ENCODE measurements at places on chromosomes 5 and 9.
A peak's percentile ranks its signal among the peaks of the same experiment; 100 is the strongest.

DNA sequence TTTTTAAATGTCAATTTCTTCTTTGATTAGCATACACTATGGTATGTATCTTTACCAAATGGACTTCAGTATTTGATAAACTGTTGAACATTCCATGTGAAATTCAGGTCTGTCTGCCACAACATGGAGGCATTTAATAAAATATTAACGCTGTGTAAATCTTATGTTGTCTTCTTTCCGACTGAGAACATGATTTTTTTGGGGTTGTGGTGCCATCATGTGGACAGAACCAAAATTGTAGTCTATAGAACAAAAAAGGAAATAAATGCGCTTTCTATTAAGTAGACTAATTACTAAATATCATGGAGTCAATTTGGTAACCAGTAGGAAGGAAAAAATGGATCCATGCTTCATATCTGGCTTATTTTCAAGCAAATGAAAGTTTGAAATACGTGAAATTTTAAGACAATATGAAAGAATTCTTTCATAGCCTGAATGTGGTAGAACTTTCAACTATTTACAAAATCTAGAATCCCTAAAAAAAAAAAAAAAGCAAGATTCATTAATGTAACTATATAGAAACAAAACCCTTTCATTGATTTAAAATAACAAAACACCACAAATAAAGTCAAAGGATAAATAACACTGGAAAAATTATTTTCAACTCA is 2.8 kb upstream of the PLK2 start:
- DNase-seq: peak; percentile 27

DNA sequence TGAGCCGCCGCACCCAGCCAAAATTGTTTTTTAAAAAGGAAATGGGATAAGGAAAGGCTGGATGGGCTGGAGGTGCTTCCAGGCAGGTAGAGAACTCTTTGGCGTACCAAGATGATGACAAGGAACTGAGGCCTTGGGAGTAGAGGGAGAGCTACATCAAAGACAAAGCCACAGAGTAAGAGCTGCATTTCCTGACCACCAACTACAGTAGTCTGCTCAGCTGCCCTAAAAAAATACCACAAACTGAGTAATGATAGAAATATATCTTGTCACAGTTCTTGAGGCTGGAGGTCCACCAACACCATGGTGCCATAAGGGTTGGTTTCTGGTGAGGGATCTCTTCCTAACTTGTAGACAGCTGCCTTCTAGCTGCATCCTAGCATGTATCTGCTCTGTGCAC is 8.2 kb downstream of the OR1K1 start:
- no peak for DNase-seq

- DNase-seq: no peak
Observed at GRCh38 chr5:127906562-127907204, 176.9 kb upstream of the SLC12A2 start.

GRCh38 chr9:16912197-16912596 is 41.7 kb upstream of the BNC2 start:
- no peak for DNase-seq

GRCh38 chr5:154308443-154309370 is 118.2 kb downstream of the GALNT10 start:
- DNase-seq: no peak

DNA sequence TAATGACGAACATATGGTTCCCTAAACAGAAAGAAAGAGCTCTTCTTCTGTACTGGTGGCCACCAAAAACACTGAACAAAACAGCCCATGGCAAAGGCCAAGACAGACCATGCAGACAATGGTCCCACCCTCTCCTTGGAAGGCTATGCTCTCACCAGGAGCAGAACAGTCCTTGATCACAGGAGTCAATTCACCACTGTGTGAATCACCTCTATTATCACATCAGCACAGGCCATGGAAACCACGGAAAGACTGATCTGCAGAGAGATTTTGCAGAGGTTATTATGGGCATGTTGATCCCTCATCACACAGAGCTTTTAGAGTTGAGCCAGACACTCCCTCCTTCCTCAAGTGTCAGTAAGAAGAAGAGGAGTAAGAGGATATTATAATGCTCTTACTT is 134.0 kb upstream of the RASEF start:
- DNase-seq: no peak

DNA sequence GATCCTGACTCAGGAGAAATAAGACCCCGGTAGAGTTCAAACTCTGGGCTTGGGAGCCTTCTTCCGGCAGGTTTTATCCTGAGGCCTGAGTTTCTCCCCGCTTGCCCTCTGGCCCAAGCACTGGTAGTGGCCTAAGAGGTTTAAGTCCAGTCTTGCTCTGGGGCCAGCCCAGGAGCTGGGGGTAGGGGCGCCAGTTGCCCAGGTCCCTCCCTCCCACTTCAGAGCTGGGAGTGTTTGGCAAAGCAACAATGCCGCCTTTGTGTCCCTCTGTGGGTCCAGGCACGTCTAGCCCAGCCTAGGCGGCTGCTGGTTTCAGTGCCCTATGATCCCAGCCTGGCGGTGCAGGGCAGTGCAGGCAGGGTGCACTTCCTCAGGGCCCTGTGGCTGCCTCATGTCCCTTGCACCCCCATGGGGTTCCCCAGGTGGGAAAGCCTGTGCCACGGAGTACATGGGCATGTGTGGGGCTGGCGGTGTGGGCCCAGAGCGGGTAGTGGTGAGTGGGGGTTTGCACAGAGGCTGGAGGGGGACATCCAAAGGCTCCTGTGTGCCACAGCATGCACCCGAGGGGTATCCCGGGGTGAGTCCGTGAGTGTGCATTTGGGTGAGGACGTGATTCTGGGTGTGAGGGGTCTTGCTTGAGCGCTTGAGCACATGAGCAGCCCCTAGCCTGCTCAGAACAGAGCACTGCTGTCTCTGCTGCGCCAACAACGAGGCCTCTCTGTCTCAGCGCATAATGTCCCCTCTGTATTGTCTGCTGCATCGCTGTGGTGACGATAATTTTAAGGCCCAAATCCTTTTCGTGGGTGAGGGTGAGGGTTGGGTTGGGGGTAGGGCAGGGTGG is 61.7 kb upstream of the PSD2 start:
- no peak for DNase-seq

DNA sequence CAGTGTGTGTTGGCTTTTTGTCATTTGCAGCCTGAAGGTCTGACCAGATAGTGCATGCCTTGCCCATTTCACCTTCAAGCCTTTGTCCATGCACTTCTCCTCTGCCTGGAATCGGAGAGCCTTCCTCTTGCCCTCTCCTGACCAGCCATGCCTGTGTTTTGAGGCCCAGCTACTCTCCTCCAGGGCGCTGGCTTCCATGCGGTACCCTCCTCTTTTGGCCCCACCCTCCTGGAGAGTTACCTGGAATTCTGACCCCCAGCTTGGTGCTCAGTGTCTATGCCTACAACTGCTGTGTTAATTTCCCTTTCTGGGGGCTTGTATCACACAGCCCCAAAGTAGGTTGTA is 52.5 kb downstream of the CXXC5 start:
- no peak for DNase-seq

- DNase-seq: no peak
Observed at GRCh38 chr5:43358301-43358700, 45.1 kb upstream of the HMGCS1 start.

DNA sequence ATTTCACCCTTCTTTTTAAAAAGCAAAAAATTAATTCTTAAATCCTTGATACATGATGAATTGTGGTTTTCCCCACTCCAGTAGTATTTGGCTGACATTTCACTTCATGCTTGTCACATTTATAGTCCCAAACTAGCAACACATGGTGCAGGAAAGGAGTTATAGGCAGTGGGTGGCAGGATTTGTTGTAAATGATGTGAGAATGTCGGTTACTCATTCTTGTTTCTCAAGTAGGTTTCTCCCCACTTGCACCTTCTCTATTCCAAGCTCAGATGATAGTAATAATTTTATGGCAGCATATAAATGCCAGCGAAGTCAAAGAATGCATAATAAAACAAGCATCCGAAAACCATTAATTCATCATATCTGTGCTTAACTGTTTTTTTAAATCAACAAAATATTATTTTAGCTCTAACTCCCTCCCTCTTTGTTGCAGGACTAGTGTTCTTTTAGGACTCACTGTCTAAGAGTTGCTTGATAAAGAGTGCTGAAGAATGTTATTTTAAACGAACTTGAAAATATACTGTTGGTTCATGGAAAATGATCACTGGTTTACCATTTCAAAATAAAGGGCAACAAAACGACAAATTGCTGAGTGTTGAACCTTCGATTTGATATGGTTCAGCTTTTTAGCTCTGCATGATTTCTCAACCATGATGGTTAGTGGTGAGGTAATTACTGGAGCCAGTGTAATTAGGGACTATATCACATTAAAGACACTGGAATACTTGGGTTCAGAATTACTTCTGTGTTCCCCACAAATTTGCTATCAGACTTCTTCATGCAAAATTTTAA is 88.1 kb upstream of the ADAMTSL1 start:
- no peak for DNase-seq

DNA sequence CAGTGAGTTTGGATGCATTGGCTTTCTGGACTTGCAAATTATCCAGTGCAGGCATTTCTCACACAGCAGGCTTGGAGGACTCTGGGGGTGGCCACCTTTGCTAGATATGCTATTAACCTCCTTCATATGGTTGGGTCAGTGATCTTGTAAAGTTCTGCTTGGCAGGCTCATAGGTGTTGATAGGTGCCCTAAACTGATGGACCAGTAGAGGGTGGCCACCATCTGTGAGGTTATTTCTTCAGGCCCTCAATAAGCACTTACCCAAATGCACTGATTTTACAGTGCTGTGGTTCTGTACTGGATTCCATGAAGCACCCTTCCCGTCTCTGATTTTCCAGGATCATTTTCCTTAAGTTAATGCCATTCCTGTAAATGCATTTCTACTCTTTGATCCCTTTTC is 216.3 kb downstream of the COMMD10 start:
- DNase-seq: no peak

DNA sequence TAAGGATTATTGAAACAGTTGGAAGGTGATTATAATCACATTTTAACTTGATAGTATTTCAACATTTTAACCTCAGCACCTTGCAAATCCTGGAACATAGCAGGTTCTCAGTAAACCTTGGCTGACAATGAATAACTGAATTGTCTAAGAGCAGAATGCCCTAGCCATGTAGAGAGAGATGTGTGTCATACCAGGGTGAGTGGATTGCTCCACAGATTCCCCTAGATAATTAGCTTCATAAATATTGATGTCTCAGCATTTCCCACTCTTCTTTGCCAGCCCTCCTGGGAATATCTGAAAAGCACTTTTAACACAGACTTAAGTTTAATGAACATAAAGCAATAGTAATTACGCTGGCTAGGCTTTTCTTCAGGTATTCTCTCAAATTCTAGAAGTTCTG is 363.5 kb downstream of the MAN2A1 start:
- no peak for DNase-seq

DNA sequence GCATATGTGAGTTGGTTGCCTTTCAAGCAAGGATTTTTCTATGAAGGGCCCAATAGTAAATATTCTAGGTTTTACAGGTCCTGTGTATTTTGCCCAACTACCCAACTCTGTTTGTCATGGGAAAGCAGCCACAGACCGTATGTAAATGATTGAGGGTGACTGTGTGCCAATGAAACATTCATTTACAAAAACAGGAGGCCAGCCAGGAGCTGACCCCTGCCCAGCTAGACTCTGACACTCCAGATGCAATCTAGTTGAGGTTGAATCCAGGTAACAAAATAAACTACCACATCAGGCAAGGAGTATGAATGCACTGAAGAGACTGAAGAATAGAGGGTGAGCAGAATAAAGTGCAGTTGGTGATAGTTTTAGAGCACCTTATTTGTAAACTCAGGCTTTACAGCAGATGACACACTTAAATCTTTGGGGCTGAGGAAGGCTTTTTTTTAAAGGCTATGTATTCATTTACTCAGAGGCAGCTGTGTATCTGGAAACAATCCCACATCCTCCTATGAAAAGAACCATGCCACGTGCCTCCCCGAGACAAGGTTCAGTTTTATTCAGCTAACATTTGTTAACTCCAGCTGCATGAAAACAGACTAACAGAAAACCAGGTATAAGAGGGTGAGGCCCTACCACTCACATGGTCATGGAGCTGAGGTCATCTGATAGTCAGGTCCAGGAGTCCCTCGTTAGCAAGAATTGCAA is 60.7 kb downstream of the SLC1A1 start:
- no peak for DNase-seq

- peak; percentile 56 for DNase-seq
Observed at GRCh38 chr5:96657068-96657467, 5.1 kb upstream of the CAST start.

DNA sequence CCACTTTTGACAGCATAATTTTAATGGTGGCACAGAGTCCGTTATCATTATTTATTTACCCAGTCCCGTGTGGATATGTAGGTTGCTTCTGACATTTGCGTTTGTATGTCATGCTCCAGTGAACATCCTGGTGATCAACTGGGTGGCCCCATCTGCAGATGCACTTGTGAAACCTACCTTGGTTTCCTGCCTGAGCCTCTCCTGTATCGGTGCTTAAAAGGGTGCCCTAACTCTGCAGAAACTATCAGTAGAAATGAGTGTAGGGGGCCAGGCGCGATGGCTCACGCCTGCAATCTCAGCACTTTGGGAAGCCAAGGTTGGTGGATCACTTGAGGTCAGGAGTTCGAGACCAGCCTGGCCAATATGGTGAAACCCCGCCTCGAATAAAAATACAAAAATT is 92.1 kb upstream of the IER5L start:
- DNase-seq: peak; percentile 60

- DNase-seq: no peak
Observed at GRCh38 chr5:93829346-93829745, 87.9 kb upstream of the POU5F2 start.

DNA sequence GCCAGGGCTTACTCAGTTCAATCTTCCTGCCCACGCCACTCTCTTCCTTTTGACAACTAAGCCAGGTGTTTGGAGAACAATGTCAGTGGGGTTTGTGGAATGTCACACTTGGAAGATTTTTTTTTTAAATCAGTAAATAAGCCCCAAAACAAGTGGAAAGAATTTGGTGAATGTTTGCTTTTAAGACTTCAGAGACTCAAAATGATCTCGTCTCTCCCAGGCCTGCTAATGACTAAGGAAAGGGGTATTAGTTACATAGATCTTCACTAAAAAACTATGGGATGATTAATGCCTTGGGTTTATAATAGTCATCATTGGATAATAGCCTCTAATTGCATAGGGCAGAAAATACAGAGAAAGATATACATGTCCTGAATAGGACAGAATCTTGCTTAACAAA is 166.4 kb downstream of the DMRT2 start:
- no peak for DNase-seq

- DNase-seq: no peak
Observed at GRCh38 chr5:126814721-126815404, 37.9 kb downstream of the LMNB1 start.

GRCh38 chr5:181184845-181185216 is 20.2 kb downstream of the TRIM7 start:
- no peak for DNase-seq

- DNase-seq: no peak
Observed at GRCh38 chr5:41338136-41338675, 124.9 kb upstream of the C6 start.

GRCh38 chr5:57172466-57173318 is 1.2 kb upstream of the GPBP1 start:
- peak; percentile 25 for DNase-seq

DNA sequence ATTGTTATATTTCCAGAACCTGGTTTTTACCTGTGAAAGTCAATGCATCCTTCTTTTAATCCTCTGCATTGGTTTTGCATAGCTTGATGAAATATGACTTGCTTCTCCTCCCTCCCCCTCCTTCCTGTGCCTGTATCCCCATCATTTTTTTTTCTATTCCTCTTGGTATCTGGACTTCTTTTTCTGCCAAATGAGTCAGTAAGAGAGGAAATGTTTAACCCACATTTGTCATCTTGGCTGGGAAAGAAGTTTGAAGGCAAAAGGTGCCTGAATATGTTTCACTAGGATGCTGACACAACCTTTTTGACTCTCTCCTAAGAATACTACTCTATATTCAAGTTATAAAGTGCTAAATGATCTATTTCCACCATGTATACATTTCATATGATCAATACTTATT is 35.5 kb upstream of the CDKN2B start:
- no peak for DNase-seq

Measured in stimulated activated CD4-positive, alpha-beta T cell treated with anti-CD3 and anti-CD28 coated beads, Interleukin-15, amount 100 ng/mL, for 24 hours (primary cell).